ENCODE measurements at places on chromosomes 16 and 17. TPM values are rescaled to one million over a fixed set of nuclear protein-coding genes. Genes with fewer than 3 reads are reported as not detected.
A peak's percentile ranks its signal among the peaks of the same experiment; 100 is the strongest.

DNA sequence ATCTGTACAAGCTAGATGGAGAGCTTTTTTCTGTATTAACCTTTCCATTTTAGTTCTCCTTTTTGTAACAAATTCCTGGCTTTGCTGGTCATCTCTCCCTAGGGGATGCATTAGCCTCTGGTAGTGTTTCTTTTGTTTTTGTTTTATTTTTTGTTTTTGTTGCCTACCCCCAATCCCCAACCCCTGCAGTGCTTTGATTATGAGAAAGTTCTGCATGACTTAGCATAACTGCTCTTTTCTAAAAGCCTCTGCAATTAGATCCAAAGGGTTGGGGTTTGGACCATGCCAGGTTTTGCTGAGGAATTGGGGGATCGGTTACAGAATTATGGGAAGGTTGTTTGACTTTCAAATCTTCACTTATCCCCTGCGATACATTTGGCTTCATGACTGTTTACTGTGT lies 98.2 kb downstream of the ADAMTS18 start:
- ATAC-seq = peak; percentile 21

The FAM117A gene
- total RNA-seq = 2.2 TPM

- no peak for ATAC-seq
Measured at GRCh38 chr17:40938981-40939380, 1.5 kb upstream of the KRT23 start.

GRCh38 chr17:11610999-11611566 lies 12.8 kb downstream of the DNAH9 start:
- ATAC-seq = no peak

DNA sequence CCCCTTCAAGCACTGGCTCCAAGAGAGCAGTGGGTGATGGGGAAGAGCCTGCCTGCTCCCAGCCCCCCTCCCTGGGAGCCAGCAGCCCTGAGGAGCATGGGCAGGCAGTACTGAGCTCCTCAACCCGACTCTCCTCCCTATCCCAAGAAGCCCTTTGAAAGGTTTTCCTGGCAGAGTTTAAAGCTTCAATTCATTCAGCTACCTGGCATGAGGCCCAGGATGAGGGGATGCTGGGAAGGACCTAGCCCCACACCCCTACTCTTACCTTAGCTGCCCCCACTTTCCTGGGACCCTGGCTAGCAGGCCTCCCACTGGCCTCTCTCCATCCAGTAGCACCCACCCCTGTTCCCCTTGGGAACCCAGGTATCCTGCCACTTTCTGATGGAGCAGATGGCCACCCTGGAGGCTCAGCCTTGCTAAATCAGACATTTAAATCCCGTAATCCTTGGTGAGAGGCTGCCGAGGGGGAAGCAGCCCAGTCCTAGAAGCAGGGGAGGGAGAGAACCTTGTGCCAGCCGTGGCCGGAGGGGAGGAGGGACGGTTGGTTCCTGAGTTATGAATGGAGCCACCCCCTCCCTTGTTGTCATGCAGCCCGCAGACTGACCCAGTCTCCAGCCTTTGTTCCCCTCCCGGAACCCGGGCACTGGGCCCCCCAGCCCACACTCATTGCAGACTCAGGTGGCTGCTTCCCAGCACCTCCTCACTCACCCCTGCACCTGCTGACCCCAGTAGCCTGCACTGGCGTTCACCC lies 17.1 kb downstream of the ATP1B2 start:
- peak; percentile 92 for ATAC-seq

DNA sequence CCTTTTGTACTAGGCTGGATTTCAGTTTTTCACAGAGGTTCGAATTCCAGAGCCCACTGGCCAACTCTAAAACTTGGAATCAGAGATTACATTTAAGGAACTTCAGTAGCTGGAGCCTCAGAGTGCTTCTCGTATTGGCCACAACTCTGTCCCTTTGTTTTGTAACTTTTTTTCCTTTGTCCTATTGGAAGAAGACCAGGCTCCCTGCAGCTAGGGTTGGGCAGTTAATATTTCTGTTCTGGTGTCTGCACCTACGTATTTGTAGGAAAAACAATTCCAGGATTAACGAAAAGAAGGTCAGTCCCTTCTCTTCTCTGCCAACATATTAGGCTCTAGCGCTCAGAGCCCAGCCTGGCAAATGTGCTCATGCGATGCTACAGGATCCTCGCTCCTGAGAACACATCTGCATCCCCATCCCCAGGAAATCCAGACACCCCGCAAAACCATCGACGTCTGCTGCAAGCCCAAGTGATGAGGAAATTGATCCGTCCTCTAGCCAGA lies 1.9 kb downstream of the CDH11 start:
- ATAC-seq = no peak

Data from motor neuron (in vitro differentiated cells).